ENCODE measurements at places on chromosomes 7 and 10. TPM values are rescaled to one million over a fixed set of nuclear protein-coding genes. Genes with fewer than 3 reads are reported as not detected.

The WAPL gene
- total RNA-seq, result 49.6 TPM

- H3K27ac ChIP-seq, result no peak overlapping the region
- no peaks in the 10 kb centered on the region for H3K36me3 ChIP-seq
- peaks cover 20% of the 10 kb centered on the region for H3K4me1 ChIP-seq
Observed at GRCh38 chr10:5594271-5595049, 69.7 kb downstream of the CALML3 start.

The MBL2 gene
- total RNA-seq, result not detected

DNA sequence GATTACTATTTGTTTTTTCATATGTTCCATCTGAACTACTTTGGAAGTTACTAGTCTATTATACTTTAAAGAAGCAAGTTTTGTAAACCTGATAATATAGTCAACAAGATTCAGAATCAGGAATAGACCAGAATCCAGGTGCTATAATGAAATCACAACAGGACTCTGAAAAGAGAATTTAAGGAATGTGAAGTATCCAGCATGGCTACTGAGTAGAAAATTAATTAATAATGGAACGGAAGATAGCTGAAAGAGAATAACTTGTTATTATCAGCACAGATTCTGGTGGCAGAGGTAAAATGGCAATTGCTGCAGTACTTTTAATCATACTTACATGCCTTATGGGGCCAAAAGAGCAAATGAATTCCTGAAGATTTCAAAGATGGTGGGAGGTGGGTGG, 43.1 kb upstream of the CHCHD3 start:
- no peaks in the 10 kb centered on the region for H3K27me3 ChIP-seq
- H3K27ac ChIP-seq, result no peak overlapping the region
- H3K4me3 ChIP-seq, result no peak overlapping the region
- H3K36me3 ChIP-seq, result no peaks in the 10 kb centered on the region
- no peak for DNase-seq

The SLC16A9 gene
- 13.7 TPM for total RNA-seq

- no peak overlapping the region for H3K27ac ChIP-seq
- peaks cover 5% of the 10 kb centered on the region for H3K27me3 ChIP-seq
- no peaks in the 10 kb centered on the region for H3K4me1 ChIP-seq
- DNase-seq, result no peak
- H3K36me3 ChIP-seq, result peaks cover 1% of the 10 kb centered on the region
- H3K4me3 ChIP-seq, result no peak overlapping the region
Observed at GRCh38 chr10:130854151-130854550, 457.4 kb downstream of the TCERG1L start.

DNA sequence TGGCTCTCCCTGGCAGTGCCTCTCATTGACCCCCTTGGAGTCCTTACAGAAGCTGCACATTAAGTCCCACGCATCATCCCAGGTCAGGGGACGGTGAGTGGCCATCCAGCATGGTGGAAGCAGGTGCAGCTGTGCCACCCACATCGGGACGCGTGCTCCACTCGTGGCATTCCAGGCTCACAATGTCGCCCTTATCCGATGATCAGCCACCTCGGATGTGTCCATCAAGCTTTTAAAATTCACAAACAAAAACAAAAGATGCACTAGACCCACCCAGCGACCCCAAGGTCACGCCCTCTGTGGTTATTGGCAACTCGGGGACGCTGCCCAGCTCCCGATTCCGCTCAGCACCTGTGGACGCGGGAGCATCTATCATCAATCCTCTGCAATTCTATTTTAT, 530.9 kb downstream of the PTPRN2 start:
- no peak for DNase-seq
- no peak overlapping the region for H3K27ac ChIP-seq
- H3K36me3 ChIP-seq, result no peaks in the 10 kb centered on the region
- H3K4me1 ChIP-seq, result no peaks in the 10 kb centered on the region
- no peak overlapping the region for H3K4me3 ChIP-seq

The C10orf143 gene
- 3.6 TPM for total RNA-seq

DNA sequence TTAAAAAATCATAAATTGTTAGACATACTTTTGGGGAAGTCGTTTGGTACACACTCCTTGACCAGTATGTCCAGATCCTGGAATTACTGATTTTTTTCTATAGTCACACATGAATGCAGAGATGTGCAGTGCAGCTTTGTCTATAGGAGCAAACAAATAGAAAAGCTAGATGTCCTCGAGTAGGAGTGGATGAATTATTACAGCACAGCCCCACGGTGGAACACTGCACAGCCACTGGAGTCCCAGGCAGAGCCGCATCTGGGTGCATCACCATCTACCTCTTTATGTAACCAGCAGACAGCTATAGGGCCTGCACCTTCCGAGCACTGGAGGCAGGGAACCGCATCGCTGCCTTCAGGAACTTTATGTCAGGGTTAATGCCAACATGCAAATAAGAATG, 17.0 kb upstream of the RET start:
- H3K4me1 ChIP-seq, result no peaks in the 10 kb centered on the region
- no peak overlapping the region for H3K4me3 ChIP-seq
- no peak for DNase-seq
- no peaks in the 10 kb centered on the region for H3K36me3 ChIP-seq
- H3K27me3 ChIP-seq, result peaks cover 13% of the 10 kb centered on the region
- H3K27ac ChIP-seq, result no peak overlapping the region
